ENCODE measurements at places on chromosomes 2 and 18.

- no peak for DNase-seq
Measured at GRCh38 chr2:118923371-118923770, 18.6 kb upstream of the MARCO start.

DNA sequence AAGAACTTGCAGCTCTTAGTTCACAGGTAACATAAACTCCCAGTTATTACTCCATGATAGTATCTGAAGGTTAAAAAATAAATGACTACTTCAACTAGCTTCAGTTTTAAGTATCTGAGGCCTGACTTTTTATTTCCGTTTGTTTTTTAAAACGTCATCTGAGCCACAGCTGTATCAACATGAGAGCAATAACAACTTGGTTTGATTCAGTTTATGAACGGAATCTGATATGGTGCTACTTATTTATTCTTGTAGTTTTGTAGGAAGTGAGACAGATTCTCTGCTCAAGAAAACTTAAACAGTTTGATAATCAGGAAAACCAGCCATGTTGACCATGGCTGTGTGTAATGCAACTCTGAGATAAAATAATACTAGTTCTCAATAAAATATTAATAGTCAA is 34.9 kb downstream of the NAB1 start:
- DNase-seq: no peak

DNA sequence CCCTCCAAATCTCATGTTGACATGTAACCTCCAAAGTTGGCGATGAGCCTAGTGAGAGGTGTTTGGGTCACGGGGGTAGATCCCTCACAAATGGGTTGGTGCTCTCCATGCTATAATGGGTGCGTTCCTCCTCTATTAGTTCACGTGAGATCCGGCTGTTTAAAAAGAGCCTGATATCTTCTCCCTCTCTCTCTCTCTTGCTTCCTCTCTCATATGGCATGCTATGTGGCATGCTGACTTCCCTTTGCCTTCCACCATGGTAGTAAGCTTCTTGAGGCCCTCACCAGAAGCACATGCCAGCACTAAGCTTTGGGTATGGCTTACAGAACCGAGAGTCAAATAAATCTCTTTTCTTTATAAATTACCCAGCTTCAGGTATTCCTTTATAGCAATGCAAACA is 39.2 kb downstream of the C2orf76 start:
- DNase-seq: no peak

DNA sequence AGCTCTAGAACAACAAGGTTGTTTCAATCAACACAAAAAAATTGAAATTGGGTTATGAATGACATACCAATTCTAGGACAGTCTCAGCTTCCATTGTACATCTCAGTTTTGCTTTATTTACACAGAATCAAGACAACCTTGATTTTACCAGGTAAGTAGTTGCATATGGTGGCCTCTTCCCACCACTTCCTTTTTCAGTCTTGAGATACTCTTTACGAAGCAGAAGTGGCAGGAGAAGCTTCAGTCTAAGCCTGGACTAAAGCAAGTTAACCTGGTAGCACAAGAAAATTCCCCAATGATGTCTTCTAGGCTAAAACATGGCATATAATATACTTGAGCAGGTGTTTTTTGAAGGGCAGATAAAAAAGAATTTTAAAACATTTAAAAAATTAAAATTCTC is 10.7 kb upstream of the FAM136A start:
- DNase-seq: no peak

- DNase-seq: no peak
Measured at GRCh38 chr2:75994759-75995158, 284.0 kb upstream of the GCFC2 start.

DNA sequence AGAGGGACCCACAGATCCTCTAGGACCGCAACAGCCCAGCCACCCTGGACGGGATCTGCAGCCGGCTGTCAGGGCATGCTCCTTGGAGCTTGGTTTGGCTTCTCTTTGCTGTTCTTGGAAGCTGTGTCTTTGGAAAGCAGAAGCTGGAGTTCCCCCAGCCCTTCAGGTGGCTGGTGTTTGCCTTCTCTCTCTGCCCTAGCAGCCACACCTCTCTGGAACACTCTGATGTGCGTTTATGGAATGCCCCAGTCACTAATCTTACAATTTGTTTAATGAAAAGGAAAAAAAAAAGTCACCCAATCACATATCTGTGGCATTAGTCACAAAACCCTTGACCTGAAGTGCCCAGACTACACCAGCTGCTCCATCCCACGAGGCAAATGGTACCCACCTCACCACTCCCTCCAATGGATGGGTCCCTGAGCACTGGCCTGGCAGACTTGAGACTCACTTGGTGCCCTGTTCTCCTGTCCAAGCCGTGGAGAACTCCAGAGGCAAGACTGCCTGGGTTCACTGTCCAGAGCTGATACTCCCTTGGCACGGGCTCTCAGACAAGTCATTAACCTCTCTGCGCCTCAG is 70.2 kb upstream of the DAPL1 start:
- DNase-seq: no peak

DNA sequence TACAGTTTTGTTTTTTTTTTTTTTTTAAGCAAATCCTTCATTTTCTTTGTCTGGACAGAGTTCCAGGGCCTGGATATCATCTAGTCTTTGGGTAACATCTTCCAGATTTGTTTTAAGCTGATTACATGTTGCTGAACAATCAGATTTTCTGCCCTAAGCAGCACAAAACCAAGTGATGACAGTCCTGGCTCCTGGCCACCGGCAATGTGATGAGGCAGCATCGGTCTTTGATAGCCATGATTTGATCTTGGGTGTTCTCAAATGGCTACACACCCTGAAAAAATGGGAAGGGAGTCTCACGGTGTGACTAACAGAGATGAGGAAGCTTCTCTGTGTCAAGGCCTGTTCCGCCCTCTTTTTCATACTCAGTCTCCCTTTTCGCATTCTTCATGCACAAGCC is 708.6 kb upstream of the ZEB2 start:
- DNase-seq: peak; percentile 39

GRCh38 chr2:29261003-29261402 is 145.8 kb downstream of the CLIP4 start:
- DNase-seq: no peak

DNA sequence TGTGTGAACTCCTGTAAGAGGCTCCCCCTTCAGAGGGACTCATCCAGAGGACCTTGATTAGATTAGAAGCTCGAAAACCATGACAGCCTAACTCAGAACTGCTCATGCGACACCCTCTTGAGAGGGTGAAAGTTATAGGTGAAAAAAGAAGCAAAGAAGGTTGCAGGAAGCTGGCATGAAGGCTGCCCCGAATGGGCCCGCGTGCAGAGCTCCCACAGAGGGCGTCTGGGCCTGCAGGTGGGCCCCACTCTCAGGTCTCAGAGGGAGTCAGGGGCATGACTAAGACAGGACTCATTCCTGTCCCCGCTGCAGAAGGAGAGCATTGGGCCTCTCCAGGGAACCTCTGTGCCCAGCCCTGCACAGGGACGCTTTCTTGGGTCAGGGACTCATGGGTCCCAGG is 235.4 kb downstream of the EIPR1 start:
- DNase-seq: no peak

DNA sequence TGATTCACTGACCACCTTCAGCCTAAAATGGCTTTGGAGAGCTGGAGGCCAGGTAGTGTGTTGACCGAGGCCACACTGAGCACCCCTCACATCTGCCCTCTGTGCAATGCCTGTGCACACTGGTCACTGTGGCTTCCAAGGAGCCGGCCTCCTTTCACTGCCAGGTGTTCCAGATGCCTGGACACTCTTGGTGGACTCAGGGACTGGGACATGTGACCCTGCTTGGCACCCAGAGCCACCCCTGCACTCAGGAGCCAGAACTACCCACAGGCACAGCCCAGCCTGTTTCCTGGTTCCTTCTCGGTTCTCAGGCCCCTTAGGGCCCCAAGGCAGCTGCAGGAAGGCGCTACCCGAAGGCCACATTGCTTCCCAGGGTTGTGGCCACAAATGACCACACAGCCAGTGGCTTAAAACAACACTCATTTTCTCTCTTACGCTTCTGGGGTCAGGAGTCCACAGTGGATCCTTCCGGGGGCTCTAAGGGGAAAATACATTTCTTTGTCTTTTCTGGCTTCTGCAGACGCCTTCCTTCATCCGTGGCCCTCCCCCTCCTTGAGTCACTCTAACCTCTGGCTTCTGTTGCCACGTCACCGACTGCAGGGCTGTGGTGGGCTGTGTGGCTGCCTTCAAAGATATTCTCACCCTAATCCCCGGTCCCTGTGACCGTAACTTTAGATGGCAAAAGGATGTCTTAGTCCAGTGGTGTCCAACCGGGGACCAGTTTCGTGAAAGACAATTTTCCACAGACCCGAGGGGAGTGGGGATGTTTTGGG is 78.6 kb downstream of the ASB1 start:
- DNase-seq: no peak

GRCh38 chr2:23425338-23425871 is 40.4 kb downstream of the KLHL29 start:
- DNase-seq: no peak

DNA sequence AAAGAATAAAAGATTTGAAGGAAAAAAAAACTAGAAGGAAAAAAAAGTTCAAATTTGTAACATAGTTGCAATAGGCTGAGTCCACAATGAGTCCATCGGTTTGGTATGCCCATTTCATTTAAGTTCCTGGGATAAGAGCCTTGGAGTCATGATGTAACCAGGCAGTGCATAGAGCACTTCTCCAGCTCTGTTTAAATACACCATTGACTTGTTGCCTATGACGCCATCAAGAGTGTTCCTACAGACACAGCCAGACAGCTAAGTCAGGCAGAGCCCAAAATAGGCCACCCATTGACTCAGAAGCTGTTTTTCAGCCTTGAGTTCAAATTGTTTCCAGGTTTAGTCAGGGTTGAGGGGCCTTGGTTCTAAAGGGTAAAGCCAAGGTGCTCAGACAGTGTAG is 44.9 kb downstream of the SOCS6 start:
- peak; percentile 81 for DNase-seq

- DNase-seq: no peak
Measured at GRCh38 chr2:108315444-108315934, 26.8 kb downstream of the SULT1C2 start.

DNA sequence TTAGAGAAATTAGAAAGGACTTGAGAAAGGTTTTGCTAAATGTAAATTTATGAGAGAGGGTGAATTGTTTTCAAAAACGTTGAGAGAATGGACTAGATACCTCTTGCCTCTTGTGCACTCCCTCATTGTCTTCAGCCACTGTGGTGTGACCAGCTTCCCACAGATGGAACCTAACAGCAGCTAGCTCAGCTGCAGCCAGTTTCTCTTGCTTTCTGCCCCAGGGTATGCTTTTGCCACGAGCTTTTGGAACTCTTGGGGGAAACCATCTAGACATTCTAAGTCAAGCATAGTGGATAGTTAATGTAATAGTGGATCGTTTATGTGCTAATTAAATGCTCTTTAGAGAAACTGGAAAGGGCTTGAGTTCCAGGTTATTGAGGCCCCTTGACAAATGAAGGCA is 288.2 kb downstream of the CTNNA2 start:
- DNase-seq: no peak

GRCh38 chr2:112690853-112691401 is 29.9 kb upstream of the NT5DC4 start:
- peak; percentile 55 for DNase-seq

DNA sequence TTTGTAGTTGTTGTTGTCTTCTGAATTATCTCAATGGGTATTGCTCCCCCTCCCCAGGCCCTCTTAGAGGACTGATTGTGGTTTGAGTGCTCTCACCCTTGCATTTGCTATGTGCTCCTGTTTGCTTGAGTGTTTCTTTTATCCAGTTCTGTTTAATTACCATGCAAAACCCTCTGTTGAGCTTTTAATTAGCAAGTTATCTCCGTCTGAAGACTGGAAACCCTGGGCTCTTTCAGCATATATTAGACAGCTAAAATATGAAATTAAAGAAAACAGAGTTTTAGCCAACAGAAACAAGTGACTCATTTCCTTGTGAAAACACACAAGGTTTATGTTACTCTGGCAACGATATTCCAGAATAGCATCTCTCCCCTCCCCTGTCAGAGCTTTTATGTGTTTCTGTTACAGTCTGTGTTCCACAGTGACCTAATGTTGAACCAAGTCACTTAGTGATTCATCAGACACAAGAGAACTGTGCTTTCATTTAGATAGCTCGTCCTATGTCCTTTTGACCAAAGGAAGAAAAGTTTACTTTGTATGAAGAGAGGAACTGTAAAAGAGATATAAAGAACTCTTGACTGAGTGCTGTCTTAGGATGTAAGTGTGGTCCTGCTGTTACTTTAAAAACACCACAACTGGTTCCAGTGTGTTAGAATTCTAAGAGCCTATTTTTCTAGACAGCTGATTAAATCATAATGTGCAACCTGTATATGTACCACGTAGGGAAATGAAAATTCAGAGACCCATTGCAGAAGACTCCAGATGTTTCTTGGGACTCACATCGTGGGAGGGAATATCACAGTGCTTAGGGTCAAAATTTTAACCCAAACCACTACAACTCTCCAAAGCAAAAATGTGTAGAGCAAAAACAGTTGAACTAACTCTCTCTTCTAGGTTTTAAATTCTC is 172.8 kb upstream of the RBMS1 start:
- peak; percentile 84 for DNase-seq

DNA sequence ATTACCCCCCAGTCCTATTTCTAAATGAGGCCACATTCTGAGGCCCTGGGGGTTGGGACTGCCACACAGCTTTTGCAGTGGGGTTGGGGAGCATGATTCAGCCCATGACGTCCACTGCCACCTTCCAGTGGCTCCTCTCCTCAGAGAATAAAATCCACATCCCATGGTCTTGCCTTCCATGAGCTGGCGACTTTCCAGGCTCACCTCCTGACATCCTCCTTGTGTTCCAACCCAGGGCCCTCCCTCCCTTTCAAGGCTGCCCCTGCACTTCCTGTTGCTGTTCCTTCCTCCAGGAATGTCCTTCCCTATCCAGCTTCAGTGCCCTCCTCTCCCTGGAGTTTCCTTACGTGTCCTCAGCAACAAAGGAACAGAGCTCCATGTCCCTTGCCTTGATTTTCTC is 187.3 kb upstream of the ID2 start:
- no peak for DNase-seq

- DNase-seq: no peak
Measured at GRCh38 chr18:76688724-76689472, 133.5 kb upstream of the ZNF236 start.

DNA sequence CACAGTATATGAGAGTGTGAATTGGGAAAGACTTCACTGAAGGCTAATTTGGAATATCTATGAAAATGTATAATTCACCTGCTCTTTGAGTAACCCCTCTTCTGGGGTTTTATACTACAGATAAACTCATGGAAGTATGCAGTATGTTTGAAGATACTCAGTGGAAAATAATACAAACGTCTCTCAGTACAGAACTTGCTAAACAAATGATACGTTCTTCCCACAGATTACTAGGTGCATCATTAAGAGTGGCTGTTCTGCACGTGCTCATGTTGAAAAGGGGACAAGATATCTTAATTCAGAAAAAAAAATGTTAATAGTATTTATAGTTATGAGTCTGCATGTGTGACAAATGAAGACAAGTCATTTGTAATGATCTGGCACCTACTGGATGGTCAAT is 70.2 kb upstream of the EPAS1 start:
- DNase-seq: no peak

DNA sequence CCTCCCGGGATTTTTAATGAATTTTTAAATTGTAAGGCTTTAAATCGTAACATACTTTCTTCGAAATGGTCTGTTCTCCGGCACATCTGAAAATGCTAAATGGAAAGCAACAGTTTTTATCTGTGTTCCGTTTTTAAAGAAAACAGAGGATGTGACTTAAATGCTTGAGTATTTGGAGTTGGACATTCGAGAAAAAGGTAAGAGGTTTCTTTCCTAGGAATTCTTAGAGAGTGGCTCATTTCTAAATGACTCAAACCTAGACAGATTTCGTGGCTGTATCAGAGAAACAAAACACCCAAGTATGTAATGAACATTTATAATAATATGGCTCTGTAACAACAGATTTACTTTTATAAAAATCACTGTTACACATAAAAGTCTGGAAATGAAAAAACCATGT is 177.6 kb upstream of the CCDC68 start:
- no peak for DNase-seq
